ENCODE measurements at places on chromosomes 2 and 18.

- peak; percentile 12 for DNase-seq
These were observed 249.6 kb downstream of the MTX2 start for GRCh38 chr2:176518823-176519222.

DNA sequence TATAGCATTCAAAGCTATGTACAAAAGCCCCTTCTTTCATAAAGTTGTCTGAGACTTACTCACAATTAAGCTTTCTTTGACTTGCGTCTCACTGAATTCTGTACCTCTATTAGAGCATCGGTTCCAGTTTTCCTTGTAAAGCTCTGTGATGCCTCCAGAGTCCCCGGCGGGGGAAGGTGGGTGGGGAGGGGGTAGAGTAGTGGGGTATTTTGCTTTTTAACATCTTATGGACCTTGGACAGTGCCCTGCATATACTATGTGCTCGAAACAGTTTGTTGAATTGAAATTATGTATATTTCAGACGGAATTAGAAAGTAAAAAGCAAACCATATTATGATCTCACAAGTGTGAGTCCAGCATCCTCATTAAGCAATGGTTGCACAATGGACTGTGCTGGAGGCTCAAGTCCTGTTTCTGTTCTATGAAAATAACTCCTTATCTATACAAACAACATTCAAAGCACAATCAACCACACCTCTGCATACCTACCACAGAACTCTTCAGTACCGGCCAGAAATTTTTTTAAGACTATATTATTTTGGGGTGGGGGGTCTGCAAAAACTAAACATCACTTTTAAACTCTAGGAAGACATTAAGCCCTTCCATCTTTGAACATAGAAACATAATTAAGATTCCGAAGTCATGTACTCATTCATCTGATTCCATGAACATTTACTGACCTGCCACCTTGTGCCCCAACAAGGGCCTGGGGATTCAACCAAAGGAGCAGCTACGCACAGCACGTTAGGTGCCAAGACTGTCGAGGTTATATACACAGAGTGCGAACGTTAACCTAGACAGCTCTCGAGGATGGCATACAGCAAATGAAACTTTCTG lies 908 bp downstream of the STAT1 start:
- peak; percentile 37 for DNase-seq

- no peak for DNase-seq
These were observed 548.8 kb upstream of the NRP2 start for GRCh38 chr2:205133544-205133943.

DNA sequence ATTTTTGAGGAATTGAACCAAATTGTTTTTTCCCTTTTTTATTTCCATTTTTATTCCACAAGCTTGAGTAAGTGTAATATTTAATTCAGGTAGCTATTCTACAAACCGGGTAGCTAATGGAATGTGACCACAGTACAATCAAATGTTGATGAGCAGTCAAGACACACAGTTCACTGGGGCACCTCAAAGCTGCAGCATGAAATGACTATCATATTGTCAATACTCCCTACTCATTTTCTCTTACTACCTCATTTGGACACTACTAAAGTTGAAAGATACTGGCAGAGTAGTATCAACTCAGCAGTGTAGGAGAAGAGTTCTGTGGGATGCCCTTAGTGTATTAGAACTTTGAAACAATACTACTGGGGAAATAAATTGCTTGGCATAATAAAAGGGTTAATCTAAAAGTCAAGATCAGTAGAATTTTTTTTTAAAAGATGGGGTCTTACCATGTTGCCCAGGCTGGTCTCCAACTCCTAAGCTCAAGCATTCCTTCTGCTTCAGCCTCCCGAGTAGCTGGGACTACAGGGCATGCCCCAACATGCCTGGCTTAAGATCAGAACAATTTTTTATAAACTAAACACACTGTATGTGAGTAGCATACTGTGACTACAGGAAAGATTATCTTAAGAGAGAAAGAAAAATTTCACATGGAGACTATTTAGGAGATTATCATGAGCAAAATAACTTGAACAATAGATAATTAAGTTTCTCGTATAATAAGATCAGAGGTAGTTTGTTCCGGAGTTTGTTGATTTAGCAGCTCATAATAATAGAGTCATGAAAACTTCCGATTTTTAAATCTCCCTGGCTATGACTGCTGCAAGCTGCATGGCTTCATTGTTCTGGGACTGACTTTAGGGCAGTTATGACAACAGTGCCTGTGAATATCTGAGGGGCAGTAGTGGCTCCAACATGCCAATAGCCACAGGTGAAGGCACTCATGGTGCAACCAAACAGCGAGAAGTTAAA lies 43.7 kb downstream of the MYO3B start:
- DNase-seq, result no peak

DNA sequence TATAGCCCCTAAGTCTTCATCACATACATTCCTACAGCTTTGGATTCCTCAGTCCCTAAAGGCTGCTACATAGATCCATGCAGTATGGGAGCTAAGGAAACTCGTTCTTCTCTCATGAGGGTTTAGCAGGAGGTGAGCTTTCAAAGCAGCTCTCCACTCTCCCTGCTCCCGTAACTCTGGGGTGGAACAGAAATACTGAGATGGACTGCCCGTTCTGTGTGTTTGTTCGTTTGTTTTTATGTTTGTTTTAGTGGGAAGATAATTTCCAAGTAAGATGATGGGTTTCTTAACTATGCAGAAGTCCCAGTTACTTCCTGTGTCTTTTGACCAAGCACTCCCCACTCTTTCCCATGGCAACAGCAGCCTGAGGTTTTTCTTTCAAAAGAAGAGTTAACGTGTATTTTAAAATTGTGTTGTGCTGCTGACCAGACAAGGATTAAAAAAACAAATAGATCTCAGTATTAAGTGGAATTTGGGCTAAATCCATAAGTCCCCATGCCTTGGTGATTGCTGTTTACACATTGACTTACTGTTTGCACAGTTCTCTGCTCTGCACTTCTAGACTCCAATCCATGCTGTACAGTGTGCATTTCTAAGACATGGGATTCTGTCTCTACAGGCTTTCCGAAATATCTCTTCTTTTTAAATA lies 156.4 kb upstream of the SH3BP4 start:
- no peak for DNase-seq

- no peak for DNase-seq
These were observed 46.2 kb upstream of the SPRED2 start for GRCh38 chr2:65478498-65479135.

- no peak for DNase-seq
These were observed 33.9 kb upstream of the GLS start for GRCh38 chr2:190846746-190847145.

- DNase-seq, result peak; percentile 95
These were observed 5.4 kb upstream of the CWC22 start for GRCh38 chr2:180012523-180012922.

GRCh38 chr2:61785583-61785982 lies 68.3 kb downstream of the FAM161A start:
- DNase-seq, result no peak

- DNase-seq, result no peak
These were observed 71.2 kb downstream of the MEP1B start for GRCh38 chr18:32261003-32261402.

DNA sequence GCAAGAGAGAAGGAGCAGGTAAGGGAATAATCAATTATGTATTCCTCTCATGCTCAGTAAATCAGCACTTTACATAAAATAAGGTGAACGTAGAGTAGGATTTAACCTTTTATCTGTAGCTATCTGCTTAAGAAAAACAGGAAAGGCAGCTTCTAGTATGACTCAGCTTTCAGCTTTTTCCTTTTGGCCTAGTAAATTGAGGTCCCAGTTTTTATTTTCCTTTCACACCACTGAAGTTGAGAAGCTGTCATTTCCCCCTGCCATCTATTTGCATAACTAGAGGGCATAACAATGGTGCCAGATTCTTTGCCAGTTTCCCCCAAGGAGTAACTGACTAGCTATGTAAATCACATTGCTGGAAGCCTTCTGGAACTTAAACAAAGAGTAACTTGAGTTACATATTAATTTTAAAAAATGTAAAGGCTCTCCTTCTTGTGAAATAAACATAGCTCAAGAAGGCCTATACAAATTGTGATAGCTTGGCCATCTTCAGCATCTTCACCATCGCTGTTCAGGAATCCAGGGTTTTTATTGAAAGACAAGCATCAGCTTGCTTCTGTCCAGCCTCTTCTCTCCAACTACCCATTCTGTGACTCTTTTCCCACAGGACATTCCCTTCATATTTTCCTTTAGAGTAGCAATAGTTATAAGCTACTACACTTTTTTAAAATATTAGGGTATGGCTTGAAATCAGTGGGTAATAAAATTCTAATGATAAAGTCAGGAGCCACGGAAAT lies 97.0 kb downstream of the KYNU start:
- DNase-seq, result peak; percentile 49

GRCh38 chr18:79864006-79864725 lies 66.4 kb downstream of the KCNG2 start:
- no peak for DNase-seq

DNA sequence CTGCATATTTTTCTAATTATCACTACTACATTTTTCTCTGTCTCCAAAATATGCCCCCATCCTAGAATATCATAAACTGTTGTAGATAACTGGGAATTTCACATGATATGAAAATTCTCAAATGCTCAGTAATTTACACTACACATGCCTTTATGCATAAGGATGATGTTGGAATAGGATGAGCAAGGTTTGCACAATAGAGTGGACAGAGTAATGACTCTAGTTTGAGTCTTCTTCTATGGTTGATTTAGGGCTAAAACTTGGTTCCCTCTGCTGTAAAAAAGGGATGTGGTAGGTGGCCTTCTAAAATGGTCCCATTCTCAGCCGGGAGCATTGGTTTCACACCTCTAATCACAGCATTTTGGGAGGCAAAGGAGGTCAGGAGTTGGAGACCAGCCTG lies 129.9 kb downstream of the BCL11A start:
- no peak for DNase-seq

DNA sequence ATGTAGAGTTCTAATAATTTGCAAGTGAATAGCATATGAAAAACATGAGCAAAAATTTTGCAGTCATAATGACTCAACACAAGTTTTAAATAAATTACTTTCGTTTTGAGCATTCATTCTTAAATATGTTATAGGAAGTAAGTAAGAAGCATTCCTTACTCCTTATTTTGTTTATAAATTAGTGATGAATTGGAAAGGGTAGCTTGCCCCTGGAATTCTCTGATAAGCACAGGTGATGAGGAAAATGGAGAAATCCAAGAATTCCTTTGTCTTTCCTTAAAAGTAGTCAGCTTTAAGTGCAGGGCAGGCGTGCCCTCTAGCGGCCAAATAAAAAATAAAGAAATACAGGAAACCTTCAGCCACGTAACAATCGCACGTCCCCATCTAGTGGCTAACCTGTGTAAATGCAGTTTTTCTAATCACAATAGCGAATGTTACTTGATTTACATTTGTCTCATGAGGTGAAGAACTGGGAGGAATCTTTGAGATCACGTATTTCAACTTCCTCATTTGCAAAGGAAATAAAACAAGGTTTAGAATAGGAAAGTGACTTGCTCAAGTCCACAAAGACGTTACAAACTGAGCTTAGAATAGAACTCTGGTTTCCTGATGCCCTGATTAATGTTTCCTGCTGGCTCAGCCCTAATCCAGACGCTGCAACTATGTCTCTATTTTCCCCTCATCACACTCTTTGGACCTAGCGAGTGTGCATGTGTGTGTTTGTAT lies 47.2 kb upstream of the ZNG1B start:
- DNase-seq, result peak; percentile 75

DNA sequence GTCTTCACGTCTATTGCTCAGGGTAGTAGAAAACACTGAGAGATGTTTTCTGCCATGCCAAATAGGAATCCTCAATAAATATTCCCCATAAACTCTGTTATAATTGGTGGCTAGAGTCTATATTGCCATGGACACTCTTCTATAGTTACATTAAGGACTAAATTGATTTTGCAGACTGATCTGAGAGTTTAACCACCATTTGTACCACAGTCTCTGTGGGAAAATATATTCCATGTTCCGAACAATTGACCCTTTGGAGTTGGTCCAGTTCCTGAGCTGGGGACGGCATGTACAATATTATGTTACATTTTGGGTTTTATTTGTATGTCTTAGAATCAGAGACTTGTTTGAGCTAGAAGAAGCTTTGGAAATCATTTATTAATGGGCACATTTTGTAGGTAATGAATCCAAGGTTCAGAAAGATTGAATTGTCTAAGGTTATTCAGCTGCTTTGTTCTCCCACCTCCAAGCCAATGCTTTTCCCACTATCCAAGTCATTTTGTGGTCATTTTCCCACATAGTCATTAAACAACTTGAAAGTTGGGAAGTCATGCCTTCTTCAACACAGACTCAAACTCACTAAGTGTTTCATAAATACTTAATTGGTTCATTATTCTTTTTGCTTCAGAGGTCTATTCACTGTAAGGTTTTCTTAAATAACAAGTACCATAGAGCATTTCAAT lies 5.1 kb upstream of the PPP1CB start:
- no peak for DNase-seq

GRCh38 chr2:62197925-62198633 lies 2.2 kb downstream of the B3GNT2 start:
- DNase-seq, result no peak

DNA sequence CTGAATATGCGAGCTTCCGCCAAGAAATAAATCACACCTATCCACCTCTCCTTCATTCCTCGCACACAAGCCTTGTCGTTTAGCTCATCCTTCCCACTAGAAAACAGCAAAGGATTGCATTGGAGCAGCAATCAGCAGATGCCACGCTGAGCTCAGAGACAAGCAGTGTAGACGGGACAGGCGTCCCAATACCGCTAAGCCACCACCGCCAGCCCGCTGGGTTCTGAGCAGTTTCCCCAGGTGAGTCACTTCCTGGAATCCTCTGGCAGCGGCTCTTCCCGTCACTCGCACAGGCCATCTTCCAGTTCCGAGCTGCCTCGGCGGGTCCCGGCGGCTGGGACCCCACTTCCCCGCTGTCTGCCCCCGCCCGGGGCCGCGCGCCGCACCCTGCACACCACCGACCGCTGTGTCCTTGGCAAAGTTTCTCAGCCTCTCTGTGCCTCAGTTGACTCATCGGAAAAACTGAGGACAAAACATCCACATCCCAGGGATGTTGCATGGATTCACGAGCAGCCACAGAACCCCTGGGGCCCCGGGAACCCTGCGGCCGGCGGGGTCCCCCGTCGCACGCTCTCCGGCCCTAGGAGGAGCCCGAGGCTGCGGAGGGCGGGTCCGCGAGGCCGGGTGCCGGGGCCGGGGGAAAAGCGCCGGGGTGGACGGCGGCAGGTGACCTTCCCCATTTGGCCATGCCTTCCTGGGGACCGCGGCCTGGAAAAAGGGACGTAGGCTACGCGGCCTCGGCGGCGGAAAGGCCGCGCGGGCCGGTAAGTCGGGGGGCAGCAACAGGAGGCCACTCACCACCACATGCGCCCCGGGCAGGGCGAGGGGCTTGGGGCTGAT lies 573 bp downstream of the KDSR start:
- DNase-seq, result peak; percentile 92

- DNase-seq, result no peak
These were observed 198.9 kb downstream of the BCL2 start for GRCh38 chr18:63120620-63121019.

DNA sequence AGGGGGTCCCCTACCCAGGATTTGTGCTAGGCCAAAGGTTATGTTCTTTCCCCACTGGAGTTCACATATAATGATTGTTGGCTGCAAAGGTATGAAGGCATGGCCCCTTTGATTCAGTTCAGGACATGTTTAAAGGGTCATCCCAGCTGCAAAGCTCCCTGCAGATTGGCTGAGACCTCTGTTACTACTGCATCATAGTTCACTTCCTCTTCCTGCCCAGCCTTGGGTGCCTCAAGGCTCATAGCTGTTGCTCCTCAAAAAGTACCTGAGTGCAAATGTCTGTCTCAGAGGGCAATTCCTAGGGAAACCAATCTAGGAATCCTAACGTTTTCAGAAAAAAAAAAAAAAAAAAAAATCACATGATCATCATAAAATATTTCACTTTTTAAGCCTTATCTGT lies 125.1 kb downstream of the ATL2 start:
- DNase-seq, result no peak

All from ELR (cell line).